ENCODE measurements at places on chromosomes 12 and 14. TPM values are rescaled to one million over a fixed set of nuclear protein-coding genes. Genes with fewer than 3 reads are reported as not detected.

The LRRK2 gene
- 7.9 TPM for total RNA-seq

DNA sequence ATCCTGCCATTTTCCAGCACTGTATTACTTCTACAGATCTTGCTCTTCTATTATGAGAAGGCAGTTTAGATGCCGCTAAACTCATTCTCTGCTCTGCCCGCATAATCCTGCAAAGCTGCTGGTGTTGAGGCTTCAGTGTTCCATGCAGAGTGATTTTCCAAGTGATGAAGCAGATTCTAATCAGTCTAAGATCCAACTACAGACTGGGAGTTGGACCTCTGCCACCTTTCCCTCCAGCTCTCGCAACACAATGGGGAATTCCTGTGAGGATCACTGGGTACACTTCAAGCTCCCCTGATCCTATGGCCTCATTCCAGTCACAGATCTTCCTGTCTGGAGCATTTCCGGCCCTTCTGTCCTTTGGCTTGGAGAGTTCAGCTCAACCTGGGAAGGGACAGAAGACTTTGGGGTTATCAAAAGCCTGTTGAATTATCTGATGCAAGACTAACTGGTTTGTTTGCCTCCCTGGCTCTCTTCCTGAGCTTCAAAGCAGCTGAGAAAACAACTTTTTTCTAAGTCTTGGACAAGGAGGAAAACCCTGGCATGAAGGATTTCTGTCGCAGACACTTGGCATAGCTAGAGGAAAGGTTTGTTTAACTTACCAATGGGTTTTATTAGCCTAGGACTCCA, 333.9 kb downstream of the ZFP36L1 start:
- no peak for DNase-seq

GRCh38 chr12:100401660-100402059, 44.8 kb downstream of the SLC17A8 start:
- peak; percentile 66 for DNase-seq

GRCh38 chr12:66599816-66600215, 79.1 kb downstream of the GRIP1 start:
- DNase-seq, result no peak

- DNase-seq, result peak; percentile 32
Observed at GRCh38 chr12:108047071-108047550, 82.0 kb upstream of the WSCD2 start.

The CPNE6 gene
- total RNA-seq, result 0.12 TPM

GRCh38 chr14:86141966-86142365, 612.0 kb downstream of the FLRT2 start:
- no peak for DNase-seq

The SDR9C7 gene
- 0.14 TPM for total RNA-seq

DNA sequence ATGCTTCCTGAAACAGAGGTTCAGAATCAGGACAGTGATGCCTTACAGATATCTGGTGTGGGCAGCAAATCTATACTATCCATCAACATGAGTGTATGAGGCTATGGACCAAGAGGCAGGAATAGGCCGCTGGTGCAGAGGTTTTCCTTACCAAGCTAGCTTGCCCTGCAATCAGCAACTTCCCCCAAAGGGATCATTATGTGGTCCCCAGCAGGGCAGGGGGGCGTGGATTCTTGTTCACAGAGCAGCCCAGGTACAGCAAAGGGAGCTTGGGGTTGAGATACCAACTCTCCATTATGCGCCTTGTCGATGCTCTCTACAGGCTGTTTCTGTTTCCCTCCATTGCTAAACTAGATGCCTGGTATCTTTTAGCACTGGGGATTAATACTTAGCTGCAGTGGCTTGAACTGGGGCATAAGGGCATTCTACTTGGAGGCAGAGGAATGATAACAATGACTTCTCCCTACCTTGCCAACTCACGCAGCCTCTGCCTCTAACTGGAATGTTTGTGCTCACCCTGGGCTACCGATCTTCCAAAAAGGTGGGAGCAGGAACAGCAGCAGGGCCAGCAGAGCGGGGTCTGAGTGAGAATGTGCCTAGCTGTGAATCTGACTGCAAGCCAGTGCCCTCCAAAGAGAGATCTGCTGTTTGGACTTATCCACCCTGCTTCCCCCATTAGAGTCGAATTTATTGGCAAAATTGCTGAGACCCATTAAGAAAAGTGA, 10.3 kb upstream of the KRT1 start:
- DNase-seq, result no peak

The KRT79 gene
- total RNA-seq, result not detected

DNA sequence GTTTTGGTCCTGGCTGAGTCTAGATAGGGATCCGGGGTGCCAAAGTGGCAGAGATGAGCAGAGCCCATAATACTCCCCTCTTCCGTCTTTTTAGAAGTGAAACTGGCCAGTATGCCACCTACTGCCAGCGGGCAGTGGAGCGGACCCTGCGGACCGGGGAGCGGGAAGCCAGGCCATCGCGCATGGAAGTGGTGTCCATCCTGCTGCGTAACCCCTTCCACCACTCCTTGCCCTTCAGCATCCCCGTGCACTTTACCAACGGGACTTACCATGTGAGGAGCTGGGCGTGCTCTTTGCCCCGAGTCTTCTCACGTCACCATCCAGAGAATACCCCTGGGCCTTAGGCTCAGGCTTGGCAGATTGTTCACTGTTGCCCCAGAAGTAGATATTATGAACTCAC, 21.0 kb downstream of the PIGH start:
- DNase-seq, result no peak

- peak; percentile 44 for DNase-seq
Observed at GRCh38 chr14:73502017-73502619, 11.4 kb downstream of the RIOX1 start.

DNA sequence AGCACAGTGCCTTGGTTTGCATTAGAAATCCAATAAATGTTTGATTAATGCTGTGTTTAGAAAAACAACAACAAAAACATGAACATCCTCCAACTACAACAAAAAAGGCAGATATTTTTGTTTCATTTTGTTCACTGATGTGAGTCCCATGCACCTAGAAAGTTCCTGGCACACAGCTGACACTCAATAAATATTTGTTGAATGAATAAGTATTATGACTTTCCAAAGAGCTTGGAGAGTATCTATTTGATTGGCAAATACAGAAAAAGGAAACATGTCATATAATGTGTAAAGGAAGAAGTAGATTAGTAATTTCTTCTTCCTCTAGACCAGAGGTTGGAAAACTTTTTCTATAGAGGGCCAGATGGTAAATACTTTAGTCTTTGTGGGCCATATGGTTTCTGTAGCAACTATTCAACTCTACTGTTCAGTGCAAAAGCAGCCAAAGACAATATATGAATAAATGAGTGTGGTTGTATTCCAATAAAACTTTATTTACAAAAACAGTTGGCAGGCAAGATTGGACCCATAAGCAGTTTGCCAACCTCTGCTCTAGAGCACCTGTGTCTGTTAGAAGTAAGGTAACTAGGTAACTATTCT, 312.3 kb upstream of the DIO2 start:
- no peak for DNase-seq

The TAS2R14 gene
- total RNA-seq, result 3.2 TPM

- DNase-seq, result no peak
Observed at GRCh38 chr14:54182419-54183045, 214.3 kb upstream of the CDKN3 start.

DNA sequence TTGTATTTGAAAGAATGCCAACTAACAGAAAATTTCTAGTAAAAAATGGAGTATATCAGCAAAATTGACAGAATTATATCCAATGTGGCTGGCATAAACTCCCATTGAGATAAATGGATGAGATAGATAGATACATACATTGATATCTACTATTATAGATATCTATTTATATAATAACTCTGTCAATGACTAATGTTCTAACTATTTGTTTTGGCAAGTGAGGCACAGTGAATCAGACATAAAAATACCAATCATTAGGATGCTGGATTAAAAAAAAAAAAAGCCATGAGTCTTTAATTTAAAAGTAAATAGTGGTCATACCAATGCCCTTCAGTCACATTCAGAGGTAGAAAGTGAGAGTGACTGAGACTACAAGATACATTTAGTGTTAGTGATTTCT, 33.7 kb upstream of the GLIPR1 start:
- DNase-seq, result no peak

- DNase-seq, result no peak
Observed at GRCh38 chr12:11576104-11576503, 73.4 kb upstream of the ETV6 start.

The CDCA4 gene
- 47.7 TPM for total RNA-seq

The DHH gene
- total RNA-seq, result 0.36 TPM

DNA sequence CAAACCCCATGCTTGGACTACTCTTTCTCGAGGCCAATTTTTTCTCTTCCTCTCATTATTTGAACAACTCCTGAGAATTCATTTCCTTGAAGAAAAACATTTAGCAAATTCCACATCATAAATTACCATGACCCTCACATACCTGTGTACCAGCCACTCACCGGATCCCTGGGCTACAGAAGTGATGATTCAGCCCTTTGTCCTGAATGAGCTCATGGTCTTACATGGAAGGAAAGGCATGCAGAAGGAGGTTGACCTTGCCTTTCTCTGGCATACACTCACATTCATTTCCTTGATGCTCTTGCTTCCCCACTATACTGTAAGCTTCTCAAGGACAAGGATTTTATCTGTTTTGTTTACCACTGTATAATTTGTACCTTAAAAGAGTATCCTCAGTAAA, 191.5 kb downstream of the SLC5A8 start:
- DNase-seq, result no peak

- DNase-seq, result no peak
Observed at GRCh38 chr12:52498946-52499345, 5.9 kb upstream of the KRT6A start.

The PTGDR gene
- not detected for total RNA-seq

- no peak for DNase-seq
Observed at GRCh38 chr12:110776410-110776809, 33.7 kb upstream of the PPP1CC start.

GRCh38 chr14:81161088-81161487, 59.7 kb downstream of the GTF2A1 start:
- DNase-seq, result no peak

- no peak for DNase-seq
Observed at GRCh38 chr12:43406801-43407200, 145.2 kb downstream of the ADAMTS20 start.

The PLEKHH1 gene
- total RNA-seq, result 29.9 TPM

DNA sequence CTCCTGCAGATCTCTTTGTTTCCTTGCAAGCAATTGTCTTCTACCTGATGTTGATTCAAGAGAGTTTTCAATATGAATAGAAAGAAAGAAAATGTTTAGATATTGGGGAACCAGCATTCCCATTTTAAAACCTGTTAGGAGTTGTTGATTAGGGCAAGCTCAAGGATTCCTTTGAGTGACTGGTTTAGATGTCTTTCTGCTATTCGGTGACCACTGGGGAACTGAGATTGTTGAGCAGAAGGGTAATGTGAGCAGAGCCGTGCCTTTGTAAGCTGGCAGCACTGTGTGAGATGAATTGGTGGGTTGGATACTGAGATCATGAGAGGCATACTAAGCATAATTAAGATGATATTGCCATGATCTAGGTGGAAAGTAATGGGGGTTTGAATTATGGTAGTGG, 39.1 kb upstream of the PAPLN start:
- no peak for DNase-seq

The FAM90A1 gene
- 0.18 TPM for total RNA-seq

DNA sequence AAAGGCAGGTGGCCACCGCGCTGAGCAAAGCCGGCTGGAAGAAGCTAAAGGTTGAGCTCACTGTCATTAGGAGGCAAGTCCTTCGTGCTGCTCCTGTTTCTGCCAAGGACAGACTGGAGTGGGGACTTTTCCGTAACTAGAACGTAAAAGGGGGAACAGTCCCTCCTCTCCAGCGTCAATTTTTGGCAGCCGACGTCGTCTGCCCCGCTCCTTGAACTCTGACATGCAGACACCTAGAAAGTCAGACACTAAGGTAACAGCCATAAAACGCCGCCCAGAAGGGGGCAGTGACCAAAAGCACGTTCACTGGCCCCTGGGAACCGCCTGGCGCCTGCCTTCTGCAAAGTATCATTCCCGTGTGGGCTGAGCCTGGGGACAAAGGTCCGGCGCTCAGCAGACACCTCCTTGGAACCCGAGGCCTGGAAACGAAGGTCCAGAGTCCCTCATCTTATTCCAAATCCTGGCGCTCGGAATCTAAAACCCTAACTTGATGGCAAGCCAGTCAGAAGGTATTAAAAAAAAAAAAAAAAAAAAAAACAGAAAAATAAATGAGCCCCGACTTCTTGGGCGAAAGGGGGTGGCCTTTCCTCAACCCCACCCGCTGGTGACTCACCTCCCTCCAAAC, 1.1 kb upstream of the LRP1 start:
- DNase-seq, result peak; percentile 89

Measured in cardiac muscle cell (in vitro differentiated cells and primary cell).